Esophagus muscularis mucosa (tissue), 4 donors: ENCODE measurements at places on chromosomes 1 and 21.

GRCh38 chr1:234500269-234500668 is 21.3 kb upstream of the TARBP1 start:
- DNase-seq = no peak
- H3K4me3 ChIP-seq = no peak overlapping the region
- H3K27ac ChIP-seq = peak overlapping the region; percentile 85

DNA sequence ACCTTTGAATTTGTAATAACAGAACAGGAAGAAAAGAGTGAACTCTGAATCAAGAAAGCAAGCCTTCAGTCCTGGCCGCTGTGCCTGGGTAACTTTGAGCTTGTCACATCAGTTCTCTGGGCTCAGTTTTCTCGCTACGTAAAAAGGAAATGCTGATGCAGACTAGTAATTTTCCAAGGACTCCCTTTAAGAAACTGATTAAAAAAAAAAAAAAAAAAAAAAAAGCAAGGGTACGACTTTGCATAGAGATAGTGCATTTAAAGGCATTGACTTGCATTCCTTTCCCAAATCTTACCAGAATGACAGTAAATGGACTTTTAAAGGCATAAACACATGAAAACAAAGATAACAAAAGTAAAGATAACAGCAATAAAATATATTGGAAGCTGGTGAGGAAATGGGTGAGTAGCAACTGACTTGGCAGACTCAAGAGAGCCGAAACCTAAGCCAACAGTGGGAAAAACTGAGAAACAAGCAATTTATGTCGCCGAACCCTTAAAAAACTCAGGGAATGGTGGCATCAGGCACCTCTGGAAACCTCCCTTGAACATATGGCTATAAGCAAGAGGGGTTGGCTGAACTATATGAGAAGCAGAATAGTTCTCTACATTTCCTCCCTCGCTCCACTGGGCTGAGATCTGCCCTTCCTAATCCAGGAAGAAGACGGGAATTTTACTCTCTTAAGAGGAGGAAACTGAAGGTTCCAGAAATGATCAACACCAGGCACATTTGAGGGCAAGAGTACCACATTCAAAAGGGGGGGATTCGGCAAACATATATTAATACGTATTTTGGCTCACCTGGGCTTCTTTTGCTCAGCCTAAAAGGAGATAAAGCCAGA is 189.2 kb downstream of the CDC7 start:
- H3K27me3 ChIP-seq = no peaks in the 10 kb centered on the region
- peak; percentile 39 for DNase-seq
- H3K4me1 ChIP-seq = peaks cover 40% of the 10 kb centered on the region
- H3K36me3 ChIP-seq = peaks cover 21% of the 10 kb centered on the region

- no peaks in the 10 kb centered on the region for H3K4me1 ChIP-seq
These were observed 114.4 kb downstream of the DMRTA2 start for GRCh38 chr1:50308878-50309277.

GRCh38 chr1:53461323-53462044 is 2.3 kb downstream of the DMRTB1 start:
- H3K27me3 ChIP-seq = no peaks in the 10 kb centered on the region
- no peaks in the 10 kb centered on the region for H3K36me3 ChIP-seq
- H3K4me3 ChIP-seq = no peak overlapping the region

GRCh38 chr1:42145764-42146625 is 7.2 kb upstream of the GUCA2B start:
- H3K4me1 ChIP-seq = peaks cover 5% of the 10 kb centered on the region
- no peaks in the 10 kb centered on the region for H3K36me3 ChIP-seq
- no peak overlapping the region for H3K27ac ChIP-seq
- H3K4me3 ChIP-seq = no peak overlapping the region
- H3K27me3 ChIP-seq = no peaks in the 10 kb centered on the region

DNA sequence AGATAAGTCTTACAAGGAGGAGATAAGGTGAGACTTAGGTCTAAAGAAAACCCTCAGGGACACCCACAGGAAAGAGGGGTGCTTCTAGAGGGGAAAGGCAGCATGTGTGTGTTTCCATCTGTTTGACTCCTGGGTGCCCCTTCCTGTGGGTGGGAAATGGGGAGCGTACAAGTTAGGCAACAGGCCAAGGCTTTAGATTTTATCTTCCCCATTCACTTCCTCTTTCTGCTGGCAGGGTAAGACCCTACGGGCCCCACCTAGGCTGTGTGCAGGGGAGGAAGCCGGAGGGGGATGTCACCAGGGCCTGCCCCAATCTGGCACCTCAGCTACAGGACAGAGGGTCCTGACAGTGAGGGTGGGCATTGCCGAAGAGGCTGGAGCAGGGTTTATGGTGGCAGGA is 2.5 kb upstream of the OLIG1 start:
- H3K27ac ChIP-seq = no peak overlapping the region
- no peaks in the 10 kb centered on the region for H3K36me3 ChIP-seq
- peaks cover 46% of the 10 kb centered on the region for H3K27me3 ChIP-seq
- no peak for DNase-seq
- H3K4me1 ChIP-seq = peaks cover 17% of the 10 kb centered on the region
- no peak overlapping the region for H3K4me3 ChIP-seq

- no peaks in the 10 kb centered on the region for H3K36me3 ChIP-seq
- H3K27me3 ChIP-seq = no peaks in the 10 kb centered on the region
- no peak overlapping the region for H3K27ac ChIP-seq
- DNase-seq = no peak
- H3K4me3 ChIP-seq = no peak overlapping the region
These were observed 48.1 kb downstream of the KANK4 start for GRCh38 chr1:62271134-62271533.

- H3K27me3 ChIP-seq = no peaks in the 10 kb centered on the region
- peaks cover 11% of the 10 kb centered on the region for H3K4me1 ChIP-seq
- no peak overlapping the region for H3K27ac ChIP-seq
- H3K4me3 ChIP-seq = no peak overlapping the region
- H3K36me3 ChIP-seq = no peaks in the 10 kb centered on the region
These were observed 122.7 kb downstream of the LMO4 start for GRCh38 chr1:87451229-87451920.

- DNase-seq = no peak
- H3K27ac ChIP-seq = no peak overlapping the region
- peaks cover 53% of the 10 kb centered on the region for H3K36me3 ChIP-seq
- no peak overlapping the region for H3K4me3 ChIP-seq
- no peaks in the 10 kb centered on the region for H3K27me3 ChIP-seq
- H3K4me1 ChIP-seq = peaks cover 27% of the 10 kb centered on the region
These were observed 2.0 kb downstream of the POLR3C start for GRCh38 chr1:145826030-145826429.

DNA sequence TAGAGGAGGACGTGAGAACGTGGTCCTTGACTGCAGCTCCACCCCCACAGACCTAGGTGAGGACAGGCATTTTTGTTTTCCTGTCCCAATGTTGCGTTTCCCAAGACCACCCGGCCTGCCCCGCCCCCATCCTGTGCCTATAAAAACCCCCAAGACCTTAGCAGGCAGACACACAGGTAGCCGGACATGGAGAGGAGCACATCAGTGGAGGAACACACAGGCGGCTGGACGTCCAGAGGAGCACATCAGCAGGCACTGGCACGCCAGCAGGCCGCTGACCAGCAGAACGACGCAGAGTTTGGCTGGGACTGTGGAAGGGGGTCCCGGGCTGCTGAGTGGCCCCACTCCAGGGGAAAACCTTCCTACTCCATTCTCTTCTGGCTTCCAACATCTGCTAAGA is 12.7 kb upstream of the HMGCL start:
- H3K4me1 ChIP-seq = peaks cover 4% of the 10 kb centered on the region
- H3K27ac ChIP-seq = no peak overlapping the region
- no peaks in the 10 kb centered on the region for H3K36me3 ChIP-seq
- no peaks in the 10 kb centered on the region for H3K27me3 ChIP-seq
- DNase-seq = no peak

GRCh38 chr1:203985676-203986075 is 87.2 kb upstream of the SOX13 start:
- no peaks in the 10 kb centered on the region for H3K36me3 ChIP-seq
- no peak overlapping the region for H3K4me3 ChIP-seq
- no peaks in the 10 kb centered on the region for H3K4me1 ChIP-seq

DNA sequence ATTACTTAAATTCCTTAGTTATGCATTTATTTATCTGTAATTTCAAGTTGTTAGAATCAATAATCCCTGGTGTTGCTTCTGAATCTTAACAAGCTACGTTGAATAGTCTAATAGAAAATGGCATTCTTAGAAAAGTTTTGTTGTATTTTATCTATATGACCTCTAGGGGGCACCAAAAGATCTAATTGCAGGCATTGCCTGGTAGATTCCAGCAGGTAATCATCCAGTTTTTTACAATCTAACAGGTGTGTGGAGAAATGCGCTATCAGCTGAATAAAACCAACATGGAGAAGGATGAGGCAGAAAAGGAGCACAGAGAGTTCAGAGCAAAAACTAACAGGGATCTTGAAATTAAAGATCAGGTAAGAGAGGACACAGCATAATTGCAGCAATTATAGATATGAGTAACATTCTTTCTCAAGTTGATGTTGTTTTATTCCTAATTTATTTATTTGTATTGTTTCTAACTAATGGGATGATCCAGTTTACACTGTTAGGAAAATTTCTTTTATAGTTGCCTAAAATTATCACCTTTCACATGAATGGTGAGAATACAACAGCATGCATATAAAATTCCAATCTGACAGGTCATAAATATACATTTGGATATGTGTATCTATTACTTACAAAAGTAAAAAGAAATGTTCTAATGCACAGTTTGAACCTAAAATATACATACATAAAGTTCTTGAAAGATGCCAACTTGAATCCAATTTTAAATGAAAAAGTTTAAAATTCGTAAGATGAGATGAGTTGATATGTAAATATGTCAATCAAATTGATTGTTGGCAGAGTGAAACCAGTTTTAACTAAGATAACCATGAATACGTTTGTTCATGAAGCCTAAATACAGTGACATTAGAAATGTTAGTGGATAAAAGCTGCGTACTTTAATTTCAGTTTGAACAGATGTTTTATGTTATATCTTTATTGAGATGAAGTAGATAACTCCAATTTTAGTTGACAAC is 88.4 kb downstream of the SDCCAG8 start:
- H3K27ac ChIP-seq = no peak overlapping the region
- H3K27me3 ChIP-seq = no peaks in the 10 kb centered on the region
- H3K4me1 ChIP-seq = no peaks in the 10 kb centered on the region

DNA sequence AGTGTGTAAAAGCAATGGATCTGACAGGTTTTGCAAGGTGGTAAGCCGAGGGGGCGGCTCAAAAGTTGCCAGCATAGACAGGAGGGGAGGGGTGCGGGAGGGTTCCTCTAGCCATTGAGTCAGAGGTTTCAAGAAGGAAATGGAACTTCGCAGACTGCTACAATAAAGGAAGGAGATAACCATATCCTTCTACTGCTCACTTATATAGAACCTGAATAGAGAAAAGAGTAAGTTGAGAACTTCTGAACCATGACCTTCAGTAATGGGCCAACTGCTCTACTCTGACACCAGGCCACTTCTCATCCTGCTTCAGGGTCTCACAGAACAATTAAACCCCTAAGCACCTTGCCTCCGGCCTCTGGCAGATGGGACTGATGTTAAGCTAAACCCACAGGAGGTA is 26.3 kb upstream of the BCAR3 start:
- DNase-seq = no peak
- no peak overlapping the region for H3K4me3 ChIP-seq
- no peaks in the 10 kb centered on the region for H3K36me3 ChIP-seq
- no peak overlapping the region for H3K27ac ChIP-seq

GRCh38 chr1:204760757-204761156 is 75.2 kb upstream of the LRRN2 start:
- no peaks in the 10 kb centered on the region for H3K36me3 ChIP-seq
- H3K27ac ChIP-seq = no peak overlapping the region
- no peaks in the 10 kb centered on the region for H3K27me3 ChIP-seq
- no peak for DNase-seq
- no peak overlapping the region for H3K4me3 ChIP-seq
- peaks cover 11% of the 10 kb centered on the region for H3K4me1 ChIP-seq

GRCh38 chr1:21956720-21957552 is 19.8 kb upstream of the HSPG2 start:
- H3K36me3 ChIP-seq = no peaks in the 10 kb centered on the region
- H3K4me1 ChIP-seq = peaks cover 38% of the 10 kb centered on the region
- H3K27me3 ChIP-seq = no peaks in the 10 kb centered on the region
- no peak for DNase-seq
- H3K27ac ChIP-seq = peak overlapping the region; percentile 77

- H3K36me3 ChIP-seq = no peaks in the 10 kb centered on the region
- H3K4me1 ChIP-seq = peaks cover 30% of the 10 kb centered on the region
- peak; percentile 97 for DNase-seq
- H3K27ac ChIP-seq = peak overlapping the region; percentile 70
- no peaks in the 10 kb centered on the region for H3K27me3 ChIP-seq
These were observed 25.0 kb upstream of the ZNF436 start for GRCh38 chr1:23394684-23395083.

- H3K4me1 ChIP-seq = peaks cover 43% of the 10 kb centered on the region
- no peak overlapping the region for H3K4me3 ChIP-seq
- peak overlapping the region; percentile 30 for H3K27ac ChIP-seq
- no peaks in the 10 kb centered on the region for H3K27me3 ChIP-seq
- DNase-seq = no peak
These were observed 50.4 kb downstream of the MIGA1 start for GRCh38 chr1:77829851-77830250.

GRCh38 chr1:75165264-75165663 is 31.1 kb downstream of the LHX8 start:
- peaks cover 6% of the 10 kb centered on the region for H3K27me3 ChIP-seq
- H3K4me1 ChIP-seq = no peaks in the 10 kb centered on the region
- no peak overlapping the region for H3K27ac ChIP-seq
- no peak overlapping the region for H3K4me3 ChIP-seq
- no peak for DNase-seq
- no peaks in the 10 kb centered on the region for H3K36me3 ChIP-seq

DNA sequence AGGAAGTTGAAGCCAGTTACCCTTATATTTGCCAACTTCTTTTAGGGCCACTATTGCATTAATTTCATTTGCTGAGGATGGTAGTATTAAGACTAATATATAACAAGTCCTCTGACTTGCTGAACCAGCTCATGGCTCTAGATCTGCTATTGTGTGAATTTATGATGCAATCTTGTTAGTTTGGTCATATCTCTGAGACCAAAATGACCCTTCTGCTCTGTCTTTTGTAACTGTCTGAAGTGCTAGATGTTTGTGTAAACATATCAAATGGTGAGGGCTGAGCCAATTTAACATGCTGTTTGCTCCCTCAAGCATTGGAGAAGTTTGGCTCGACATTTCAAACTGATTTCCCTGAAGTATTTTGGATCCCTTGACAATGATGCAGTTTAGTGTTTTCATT is 106.9 kb upstream of the PTGFR start:
- H3K27ac ChIP-seq = no peak overlapping the region
- DNase-seq = no peak
- no peaks in the 10 kb centered on the region for H3K27me3 ChIP-seq
- H3K4me1 ChIP-seq = no peaks in the 10 kb centered on the region
- no peaks in the 10 kb centered on the region for H3K36me3 ChIP-seq
- H3K4me3 ChIP-seq = no peak overlapping the region

- H3K27me3 ChIP-seq = no peaks in the 10 kb centered on the region
- H3K27ac ChIP-seq = no peak overlapping the region
- no peaks in the 10 kb centered on the region for H3K36me3 ChIP-seq
- no peak for DNase-seq
These were observed 71.4 kb upstream of the ARTN start for GRCh38 chr1:43861988-43862735.

- no peak for DNase-seq
- H3K36me3 ChIP-seq = no peaks in the 10 kb centered on the region
- H3K4me3 ChIP-seq = peak overlapping the region; percentile 60
- no peak overlapping the region for H3K27ac ChIP-seq
- peaks cover 17% of the 10 kb centered on the region for H3K27me3 ChIP-seq
- H3K4me1 ChIP-seq = peaks cover 12% of the 10 kb centered on the region
These were observed 8.9 kb upstream of the LEMD1 start for GRCh38 chr1:205430696-205431305.

- H3K4me3 ChIP-seq = no peak overlapping the region
- peaks cover 19% of the 10 kb centered on the region for H3K36me3 ChIP-seq
- H3K27me3 ChIP-seq = no peaks in the 10 kb centered on the region
- no peak for DNase-seq
These were observed 23.8 kb downstream of the PTPRF start for GRCh38 chr1:43554444-43554992.
